ENCODE measurements at places on chromosomes 3 and 15. TPM values are rescaled to one million over a fixed set of nuclear protein-coding genes. Genes with fewer than 3 reads are reported as not detected.

UNC13C gene
- total RNA-seq, result not detected

NEK10 gene
- total RNA-seq, result 0.65 TPM

FBXO40 gene
- not detected for total RNA-seq

GOLGA8T gene
- total RNA-seq, result not detected

GUCA1C gene
- not detected for total RNA-seq

SLC22A14 gene
- 0.65 TPM for total RNA-seq

ABHD10 gene
- 15.0 TPM for total RNA-seq

FANCD2OS gene
- not detected for total RNA-seq

CLRN1 gene
- total RNA-seq, result not detected

GRAMD1C gene
- total RNA-seq, result 7.3 TPM

ZNF619 gene
- total RNA-seq, result 4.3 TPM

TM4SF18 gene
- 18.6 TPM for total RNA-seq

APH1B gene
- 17.4 TPM for total RNA-seq

ZNF502 gene
- 7.3 TPM for total RNA-seq

CD200 gene
- total RNA-seq, result 59.1 TPM

KIF15 gene
- 1.7 TPM for total RNA-seq

EPHB1 gene
- 0.74 TPM for total RNA-seq

WDR93 gene
- not detected for total RNA-seq

RHCG gene
- not detected for total RNA-seq

CD200R1 gene
- total RNA-seq, result 3.8 TPM
